Thoracic aorta (tissue), 2 donors: ENCODE measurements at places on chromosomes 4 and X.
A peak's percentile ranks its signal among the peaks of the same experiment; 100 is the strongest.

DNA sequence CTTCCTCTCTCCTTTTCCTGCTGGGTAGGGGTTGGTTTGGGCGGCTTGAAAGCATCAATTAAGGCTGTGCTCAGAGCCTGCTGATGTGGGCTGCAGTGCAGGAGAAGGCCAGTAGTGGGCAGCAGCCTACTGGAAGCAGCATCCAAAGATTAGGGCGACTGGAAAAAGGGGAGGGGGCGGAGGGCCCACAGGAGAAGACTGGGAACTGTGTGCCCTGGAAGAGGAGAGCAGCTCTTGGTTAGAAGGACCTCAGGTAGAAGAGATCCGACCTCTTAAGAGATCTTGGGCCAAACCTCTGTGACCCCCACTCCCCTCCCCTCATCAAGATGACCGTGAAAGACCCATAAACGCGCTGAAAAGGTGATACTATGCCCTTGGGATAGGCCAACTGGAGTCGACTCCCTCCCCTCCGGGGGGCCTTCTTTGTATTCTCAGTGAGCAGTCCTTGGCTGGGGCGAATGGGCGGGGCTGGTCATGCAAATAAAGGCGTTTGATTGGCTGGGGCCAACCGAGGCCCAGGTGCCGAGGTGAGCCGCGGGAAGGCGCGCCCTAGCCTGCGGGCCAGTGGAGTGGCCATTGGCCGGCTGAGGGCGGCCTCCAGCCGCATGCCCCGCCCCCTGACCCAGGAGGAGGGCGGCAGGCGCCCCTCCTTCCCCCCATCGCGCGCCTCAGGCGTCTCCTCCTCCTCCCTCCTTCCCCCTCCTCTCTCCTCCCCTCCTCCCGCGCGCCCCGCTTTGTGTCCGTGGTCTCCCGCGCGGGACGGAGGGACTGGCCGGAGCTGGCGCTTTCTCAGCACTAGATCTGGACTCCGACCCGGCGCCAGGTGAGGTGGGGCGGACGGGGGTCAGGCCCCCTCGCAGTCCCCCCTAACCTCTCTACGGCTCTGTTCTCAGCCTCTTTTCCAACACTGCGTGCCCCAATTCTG lies 10.1 kb downstream of the DLG3 start:
- no peak for DNase-seq

GRCh38 chrX:13571136-13571535 lies 1.7 kb downstream of the EGFL6 start:
- no peak for DNase-seq

DNA sequence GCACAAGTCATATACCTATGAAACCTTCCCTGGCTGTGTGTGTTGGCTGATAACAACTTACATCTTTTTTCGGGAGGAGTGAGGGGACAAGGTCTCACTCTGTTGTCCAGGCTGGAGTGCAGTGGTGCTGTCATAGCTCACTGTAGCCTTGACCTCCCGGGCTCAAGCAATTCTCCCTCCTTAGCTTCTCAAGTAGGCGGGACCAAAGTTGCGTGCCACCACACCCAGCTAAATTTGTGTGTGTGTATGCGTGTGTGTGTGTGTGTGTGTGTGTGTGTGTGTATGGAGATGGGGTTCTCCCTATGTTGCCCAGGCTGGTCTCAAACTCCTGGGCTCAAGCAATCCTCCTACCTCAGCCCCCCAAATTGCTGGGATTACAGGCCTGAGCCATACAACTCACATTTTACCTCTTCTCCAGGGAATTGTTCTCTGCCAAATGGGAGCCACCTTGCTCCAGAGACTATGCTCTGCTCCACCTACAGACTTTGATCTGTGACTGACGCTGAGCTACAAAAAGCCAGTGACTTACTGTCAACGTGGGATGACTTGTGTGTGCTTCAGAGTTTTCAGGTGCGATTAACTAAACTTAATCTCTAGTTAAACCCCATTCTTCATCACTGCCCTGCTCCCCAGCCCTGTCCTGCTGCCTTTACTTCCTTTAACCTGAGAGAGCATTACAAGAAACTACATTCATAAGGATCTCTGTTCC lies 2.0 kb upstream of the BEX4 start:
- DNase-seq: no peak

DNA sequence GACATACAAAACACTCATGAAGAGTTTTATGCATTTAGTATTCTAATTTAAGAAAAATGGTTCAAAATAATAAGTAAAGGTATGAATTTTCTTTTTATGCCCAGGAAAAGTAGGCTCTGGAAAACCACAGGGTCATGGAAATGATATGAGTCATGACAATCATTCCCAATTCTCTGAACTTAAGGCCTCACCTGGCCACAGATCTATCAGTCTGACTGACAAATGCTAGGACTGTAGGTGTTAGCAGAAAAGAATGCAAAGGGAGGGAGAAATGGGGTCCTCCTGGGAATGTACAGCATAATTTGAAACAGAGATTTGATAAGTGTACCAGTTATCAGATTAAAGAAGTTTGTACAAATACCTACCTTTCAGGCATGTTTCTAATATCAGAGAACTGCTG lies 270.5 kb upstream of the ARSJ start:
- DNase-seq: no peak

- no peak for DNase-seq
Measured at GRCh38 chrX:13367950-13368349, 48.1 kb upstream of the ATXN3L start.

DNA sequence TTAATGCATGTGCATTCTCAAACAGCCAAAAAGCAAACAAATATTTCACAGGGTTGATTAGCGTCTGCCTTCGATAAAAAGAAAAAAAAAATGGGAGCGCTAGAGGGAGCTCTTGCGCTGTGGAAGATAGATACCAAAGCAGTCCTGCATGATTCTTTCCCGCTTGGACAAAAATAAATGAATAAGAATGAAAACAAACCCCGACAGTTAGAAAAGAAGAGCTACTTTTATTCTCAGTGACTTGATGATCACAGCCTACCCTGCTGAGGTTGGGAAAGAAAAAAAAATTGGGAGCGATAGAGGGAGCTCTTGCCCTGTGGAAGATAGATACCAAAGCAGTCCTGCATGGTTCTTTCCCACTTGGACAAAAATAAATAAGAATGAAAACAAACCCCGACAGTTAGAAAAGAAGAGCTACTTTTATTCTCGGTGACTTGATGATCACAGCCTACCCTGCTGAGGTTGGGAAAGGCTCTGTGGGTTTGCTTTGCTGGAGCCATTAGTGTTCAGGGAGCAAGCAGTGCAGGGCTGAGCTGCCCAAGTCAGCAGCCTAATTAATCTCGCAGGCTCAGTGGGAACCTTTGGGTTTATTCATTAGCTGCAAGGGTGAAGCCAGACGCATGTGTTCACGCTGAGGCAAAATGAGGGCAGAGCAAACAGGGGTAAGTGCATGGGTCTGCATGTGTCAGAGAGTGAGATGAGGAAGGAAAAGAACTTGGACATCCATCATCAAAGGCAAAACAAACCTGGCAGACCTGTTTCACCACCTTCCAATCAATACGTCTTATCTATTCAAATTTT lies 249.3 kb upstream of the PRKX start:
- DNase-seq: no peak

- peak; percentile 10 for DNase-seq
Measured at GRCh38 chr4:83516042-83516772, 19.7 kb upstream of the GPAT3 start.

- no peak for DNase-seq
Measured at GRCh38 chr4:133938061-133938460, 263.5 kb downstream of the PABPC4L start.

DNA sequence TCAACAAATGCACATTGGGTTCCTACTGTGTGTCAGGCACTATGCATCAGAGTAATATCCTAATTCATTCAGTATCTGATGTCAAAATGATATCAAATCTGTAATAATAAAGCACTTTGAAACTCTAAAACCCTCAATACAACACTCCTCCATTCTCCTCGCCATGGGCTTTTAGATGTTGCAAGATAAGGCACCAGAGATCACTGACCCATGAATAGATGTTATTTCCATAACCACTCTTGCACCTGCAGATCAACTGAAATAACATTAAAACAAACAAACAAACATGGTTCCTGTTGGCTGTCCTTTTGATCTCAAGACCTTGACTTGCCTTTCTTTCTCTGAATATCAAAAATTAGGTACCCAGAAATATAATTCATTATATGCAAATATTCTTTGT lies 100.2 kb downstream of the MAB21L2 start:
- DNase-seq: no peak

DNA sequence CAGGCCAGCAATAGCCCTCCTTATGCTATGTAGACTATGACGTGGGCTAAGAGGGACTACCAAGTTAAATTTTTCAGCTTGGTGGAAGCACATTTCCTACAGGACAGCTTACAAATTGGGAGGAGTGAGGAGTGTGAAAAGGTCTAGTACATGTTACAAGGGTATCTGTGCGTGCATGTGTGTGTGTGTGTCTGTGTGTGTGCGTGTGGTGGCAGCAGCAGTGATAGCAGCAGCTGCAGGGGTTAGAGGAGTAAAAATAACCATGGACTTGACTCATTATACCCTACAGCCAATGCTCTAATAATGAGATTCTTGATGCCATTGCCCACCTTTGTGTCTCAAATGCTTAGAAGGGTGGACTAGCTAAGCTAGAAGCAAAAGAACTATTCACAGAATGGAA lies 88.6 kb downstream of the SLC9A7 start:
- DNase-seq: no peak

DNA sequence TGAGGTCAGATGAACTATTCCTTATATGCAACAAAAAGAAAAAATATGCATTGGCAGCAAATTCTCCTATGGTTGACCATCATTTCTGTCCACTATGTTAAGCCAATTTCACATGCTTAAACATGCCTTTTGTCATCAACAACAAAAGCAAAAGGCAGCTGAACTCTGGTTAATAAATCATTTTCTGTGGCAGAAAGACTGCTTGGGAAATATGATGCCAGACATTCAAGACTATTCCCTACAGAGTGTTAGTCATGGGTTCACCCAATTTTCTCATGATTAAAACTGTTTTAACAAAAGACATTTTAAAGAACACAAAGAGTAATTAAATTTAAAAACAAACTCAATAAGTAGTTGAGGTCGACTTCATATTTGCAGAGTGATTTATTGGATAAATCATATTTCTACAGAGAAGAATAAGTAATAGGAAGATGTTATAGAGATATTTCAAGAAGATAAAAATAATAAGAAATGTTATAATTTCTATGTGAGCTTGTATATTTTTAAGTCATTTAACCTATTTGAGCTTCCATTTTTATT lies 890.6 kb downstream of the STPG2 start:
- no peak for DNase-seq

GRCh38 chr4:174929346-174929745 lies 11.2 kb downstream of the ADAM29 start:
- no peak for DNase-seq

GRCh38 chr4:78612398-78613178 lies 61.0 kb downstream of the ANXA3 start:
- DNase-seq: no peak

DNA sequence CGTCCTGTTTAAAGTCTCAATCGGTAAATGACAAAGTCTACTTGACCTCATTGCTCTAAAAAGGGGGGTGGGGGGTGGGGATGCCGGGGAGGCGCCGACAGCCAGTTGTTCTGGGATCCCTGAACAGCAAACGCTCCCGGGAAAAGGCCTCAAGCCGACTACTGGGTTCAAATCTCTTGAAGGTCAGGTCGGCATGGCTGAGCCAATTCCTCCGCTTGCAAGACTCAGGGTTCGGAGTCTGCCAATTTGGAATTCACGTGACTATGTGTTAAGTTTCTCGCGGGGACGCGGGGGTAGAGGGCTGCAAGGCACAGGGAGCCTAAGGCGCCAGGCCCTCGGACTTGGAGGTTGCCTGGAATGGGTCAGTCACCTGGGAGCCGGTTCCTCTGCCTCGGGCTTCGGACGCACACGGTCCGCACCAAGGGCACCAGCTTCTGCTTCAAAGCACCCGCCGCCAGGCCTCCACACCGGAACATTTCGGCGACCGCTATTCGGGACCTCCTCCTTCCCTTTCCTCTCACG lies 399 bp downstream of the AIFM1 start:
- no peak for DNase-seq

GRCh38 chr4:7334521-7335275 lies 100.0 kb downstream of the PSAPL1 start:
- no peak for DNase-seq

GRCh38 chr4:151990201-151990600 lies 229.4 kb upstream of the GATB start:
- DNase-seq: no peak

GRCh38 chr4:147543034-147543433 lies 62.1 kb downstream of the EDNRA start:
- DNase-seq: no peak

GRCh38 chr4:69617083-69617694 lies 22.3 kb downstream of the UGT2A2 start:
- no peak for DNase-seq

DNA sequence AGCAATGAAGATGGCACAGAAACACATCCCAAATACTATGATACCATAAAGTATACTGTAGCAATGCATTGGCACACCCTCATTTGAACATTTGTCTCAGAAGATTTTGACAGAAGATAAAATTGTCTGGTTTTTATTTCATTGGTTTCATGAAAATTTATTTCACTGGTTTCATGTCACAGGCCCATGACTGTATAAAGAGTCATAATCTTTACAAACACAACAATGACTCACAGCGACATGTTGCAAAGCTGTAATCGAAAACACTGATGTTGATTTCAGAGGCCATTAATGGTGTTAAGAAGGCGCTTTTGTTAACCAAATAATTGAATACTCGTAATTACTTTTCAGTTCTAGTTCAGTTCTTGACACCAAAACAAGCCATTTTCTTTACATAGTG lies 8.1 kb upstream of the DTHD1 start:
- DNase-seq: no peak

DNA sequence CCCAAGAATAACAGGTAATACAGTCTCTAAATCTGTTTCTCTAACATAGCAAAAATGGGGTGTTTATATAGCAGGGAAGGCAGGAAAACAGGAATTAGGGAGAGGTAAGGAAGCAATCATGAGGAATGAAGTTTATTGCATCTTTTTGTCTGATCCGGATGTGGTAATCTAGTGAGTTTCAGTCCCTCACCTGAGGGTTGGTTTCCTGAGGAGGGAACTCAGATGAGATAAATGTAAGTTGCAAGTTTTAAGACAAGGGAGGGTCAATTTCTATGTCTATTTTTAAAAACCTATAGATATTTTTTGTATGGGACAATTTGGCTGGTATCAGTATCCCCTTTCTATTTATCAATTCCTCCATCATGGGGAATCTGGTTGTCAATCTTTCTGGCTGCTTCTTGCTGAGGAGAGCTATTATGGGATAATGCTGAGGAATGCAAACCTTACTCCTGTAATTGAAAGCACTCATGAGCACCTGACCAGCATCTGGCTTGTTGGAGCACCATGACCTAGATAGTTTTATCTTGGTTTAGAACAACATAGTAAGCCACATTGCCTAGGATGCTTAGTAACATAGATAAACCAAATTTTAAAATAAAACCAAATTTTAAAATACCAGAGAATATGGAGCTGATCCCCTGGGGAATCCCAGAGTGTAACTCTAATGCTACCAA lies 130.1 kb downstream of the ADAM29 start:
- DNase-seq: no peak

GRCh38 chr4:38281371-38282071 lies 321.3 kb downstream of the PTTG2 start:
- no peak for DNase-seq

DNA sequence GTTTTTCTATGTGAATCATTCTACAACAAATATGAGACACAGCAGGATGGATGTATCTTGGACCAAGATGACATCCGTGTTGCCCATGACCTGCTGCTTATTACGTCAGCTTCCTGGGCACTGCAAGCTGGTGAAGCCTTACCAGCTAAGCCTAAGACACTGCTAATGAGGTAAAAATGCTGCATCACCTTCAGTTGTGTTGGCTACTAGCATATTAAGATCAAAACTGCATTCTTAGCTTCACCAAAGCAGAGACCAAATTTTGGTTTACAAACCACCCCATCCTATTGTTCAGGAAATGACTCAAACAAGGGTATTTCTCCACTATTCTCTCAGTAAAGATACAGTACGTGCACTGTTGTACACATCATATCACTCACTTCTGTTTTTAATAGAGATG lies 50.3 kb downstream of the MAML3 start:
- no peak for DNase-seq
